ENCODE measurements at places on chromosomes 5 and 9. TPM values are rescaled to one million over a fixed set of nuclear protein-coding genes. Genes with fewer than 3 reads are reported as not detected.

The SLC46A2 gene
- not detected for total RNA-seq

- no peak for DNase-seq
These were observed 74.5 kb downstream of the F2RL2 start for GRCh38 chr5:76548525-76549229.

DNA sequence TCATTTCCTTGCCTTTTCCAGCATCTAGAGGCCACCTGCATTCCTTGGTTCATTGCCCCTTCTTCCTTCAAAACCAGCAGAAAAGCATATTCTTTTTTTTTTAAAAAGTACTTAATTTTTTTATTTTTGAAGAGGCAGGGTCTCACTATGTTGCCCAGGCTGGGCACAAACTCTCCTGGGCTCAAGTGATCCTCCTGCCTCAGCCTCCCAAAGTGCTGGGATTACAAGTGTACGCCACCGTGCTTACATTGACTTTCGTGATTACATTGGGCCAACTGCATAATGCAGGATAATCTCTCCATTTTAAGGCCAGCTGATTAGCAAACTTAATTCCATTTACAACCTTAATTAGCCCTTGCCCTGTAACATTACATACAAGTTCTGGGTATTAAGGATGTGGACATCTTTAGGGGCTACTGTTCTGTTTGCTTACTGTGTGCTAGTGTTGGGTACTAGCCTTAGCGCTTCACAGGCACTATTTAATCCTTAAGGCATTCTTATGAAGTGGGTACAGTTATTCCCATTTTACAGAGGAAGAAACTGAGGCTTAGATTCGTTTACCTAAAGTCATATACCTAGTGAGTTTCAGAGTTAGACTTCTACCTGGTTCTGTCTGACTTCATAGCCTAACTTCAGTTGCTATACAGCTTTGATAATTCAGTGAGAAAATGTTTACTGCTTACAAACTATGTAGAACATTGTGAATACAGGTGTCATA, 33.7 kb downstream of the SLC25A51 start:
- DNase-seq = no peak

- DNase-seq = no peak
These were observed 338.5 kb downstream of the GADD45G start for GRCh38 chr9:89943309-89943708.

GRCh38 chr9:126919193-126919592, 4.6 kb downstream of the RALGPS1 start:
- DNase-seq = no peak

- no peak for DNase-seq
These were observed 85.5 kb upstream of the CTSL start for GRCh38 chr9:87640385-87640795.

DNA sequence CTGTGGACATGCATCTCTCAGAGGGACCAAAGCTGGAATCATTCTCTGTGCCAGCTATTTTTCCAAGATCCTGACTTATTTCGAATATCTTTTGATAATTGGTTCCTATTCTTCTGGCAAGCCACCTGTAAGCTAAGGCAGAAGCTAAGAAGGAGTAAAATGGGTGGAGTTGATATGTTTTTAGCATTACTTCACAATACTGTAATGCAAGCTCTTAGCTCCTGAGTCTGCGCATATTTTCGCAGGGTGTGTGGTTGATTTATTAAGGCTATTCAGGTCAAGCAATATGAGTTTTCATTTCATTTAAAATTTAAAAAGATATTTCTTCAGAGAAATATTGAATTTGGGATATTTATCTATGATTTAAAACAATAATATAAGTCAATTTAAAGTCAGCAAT, 158.5 kb upstream of the ADAMTS16 start:
- DNase-seq = no peak

GRCh38 chr9:97575673-97576200, 57.4 kb downstream of the TSTD2 start:
- peak; percentile 11 for DNase-seq

DNA sequence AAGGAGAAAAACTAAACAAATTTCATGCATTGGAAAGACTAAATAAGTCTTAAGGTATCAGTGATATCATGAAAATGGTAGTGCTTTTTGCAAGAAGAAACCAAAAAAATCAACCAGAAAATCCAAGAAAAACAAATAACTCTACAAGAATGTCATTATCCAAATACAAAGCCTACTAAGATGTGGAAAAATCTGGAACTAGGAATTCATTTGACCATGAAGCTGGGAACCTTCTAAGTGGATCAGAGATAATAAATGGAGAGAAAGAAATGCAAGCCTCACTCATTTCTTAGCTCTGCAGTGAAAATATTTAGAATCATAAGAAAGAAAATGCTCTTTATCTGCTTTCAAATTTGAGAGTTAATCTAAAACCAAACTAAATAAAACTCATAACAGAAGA, 51.3 kb downstream of the RASEF start:
- DNase-seq = no peak
